ENCODE measurements at places on chromosomes 3 and 15.

- no peak for DNase-seq
Observed at GRCh38 chr15:91909574-91909973, 56.1 kb downstream of the SLCO3A1 start.

GRCh38 chr3:160010578-160010977 is 21.9 kb downstream of the IL12A start:
- DNase-seq: no peak

GRCh38 chr15:101162701-101163483 is 89.0 kb downstream of the CHSY1 start:
- peak; percentile 63 for DNase-seq

DNA sequence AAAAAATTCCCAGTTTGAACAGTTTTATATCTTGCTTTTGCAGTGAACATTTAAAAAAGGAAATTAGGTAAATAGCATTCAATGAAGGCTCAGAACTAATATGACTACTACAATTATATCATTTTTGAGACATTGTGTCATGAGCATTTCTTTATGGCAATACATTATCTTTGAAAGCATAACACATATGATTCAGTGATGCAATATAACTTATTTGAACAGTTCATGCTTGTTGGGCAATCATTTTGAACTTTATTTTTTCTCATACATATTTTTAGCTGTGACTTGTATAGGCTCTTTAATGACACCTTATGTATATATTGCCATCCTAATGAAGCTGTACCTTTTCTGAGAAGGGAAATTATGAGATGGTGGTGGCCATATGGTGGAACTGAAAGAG is 828.6 kb upstream of the NR2F2 start:
- no peak for DNase-seq

GRCh38 chr3:194608981-194609380 is 24.2 kb downstream of the TMEM44 start:
- no peak for DNase-seq

GRCh38 chr3:55654123-55654760 is 167.1 kb upstream of the WNT5A start:
- DNase-seq: no peak

- DNase-seq: no peak
Observed at GRCh38 chr3:10557781-10558373, 52.5 kb upstream of the ATP2B2 start.

DNA sequence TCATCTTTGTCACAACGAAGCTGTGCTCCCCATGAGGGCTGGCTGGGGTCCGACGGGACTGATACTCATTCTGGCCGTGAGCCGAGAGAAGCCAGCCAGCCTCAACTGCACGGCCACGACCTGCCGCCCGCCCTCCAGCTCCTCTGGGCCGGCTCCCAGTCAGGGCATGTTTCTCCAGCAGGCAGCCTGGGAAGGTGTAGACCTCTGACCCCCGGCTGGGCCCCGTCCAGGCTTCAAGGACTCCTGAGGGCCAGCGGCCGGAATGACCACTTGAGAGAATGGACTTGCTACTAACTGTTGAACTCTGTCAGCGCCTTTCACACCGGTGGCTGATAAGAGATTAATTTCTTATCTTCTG is 18.1 kb upstream of the MUC4 start:
- DNase-seq: no peak

DNA sequence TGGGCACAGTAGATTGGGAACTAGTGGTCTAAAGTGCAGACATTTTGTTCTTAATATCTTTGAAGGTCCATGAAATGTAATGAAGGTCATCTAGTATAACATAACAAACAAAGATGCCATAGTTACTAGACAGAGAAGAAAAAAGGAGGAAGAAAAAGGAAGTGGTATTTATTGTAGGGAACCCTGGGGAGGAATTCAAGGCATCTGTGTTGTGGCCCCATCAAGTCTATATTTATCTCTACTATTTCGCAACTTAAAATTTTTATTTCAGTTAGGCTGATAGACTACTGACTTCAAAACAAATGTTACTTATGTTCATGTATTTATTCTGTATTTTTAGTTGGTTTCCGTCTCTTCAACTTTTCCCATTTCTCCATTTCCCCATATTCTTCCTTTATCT is 48.9 kb upstream of the ZDHHC23 start:
- DNase-seq: no peak

- no peak for DNase-seq
Observed at GRCh38 chr3:185713015-185713414, 111.8 kb downstream of the IGF2BP2 start.

DNA sequence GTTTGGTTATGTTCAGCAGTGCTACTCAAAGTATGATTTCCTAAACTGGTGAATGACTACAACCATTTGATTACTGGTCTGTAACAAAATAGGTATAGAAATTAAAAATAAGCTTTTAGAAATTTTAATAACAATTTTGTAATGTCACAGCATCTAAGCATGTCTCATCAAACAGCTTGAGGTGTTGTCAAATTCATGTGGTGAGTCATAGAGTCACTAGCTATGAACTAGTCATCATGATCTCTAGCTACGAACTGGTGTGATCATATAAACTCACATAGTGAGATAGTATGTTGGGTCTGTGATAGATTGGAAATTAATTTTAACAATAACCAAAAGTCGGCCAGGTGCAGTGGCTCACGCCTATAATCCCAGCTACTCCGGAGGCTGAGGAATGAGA is 213.9 kb upstream of the RBMS3 start:
- no peak for DNase-seq

DNA sequence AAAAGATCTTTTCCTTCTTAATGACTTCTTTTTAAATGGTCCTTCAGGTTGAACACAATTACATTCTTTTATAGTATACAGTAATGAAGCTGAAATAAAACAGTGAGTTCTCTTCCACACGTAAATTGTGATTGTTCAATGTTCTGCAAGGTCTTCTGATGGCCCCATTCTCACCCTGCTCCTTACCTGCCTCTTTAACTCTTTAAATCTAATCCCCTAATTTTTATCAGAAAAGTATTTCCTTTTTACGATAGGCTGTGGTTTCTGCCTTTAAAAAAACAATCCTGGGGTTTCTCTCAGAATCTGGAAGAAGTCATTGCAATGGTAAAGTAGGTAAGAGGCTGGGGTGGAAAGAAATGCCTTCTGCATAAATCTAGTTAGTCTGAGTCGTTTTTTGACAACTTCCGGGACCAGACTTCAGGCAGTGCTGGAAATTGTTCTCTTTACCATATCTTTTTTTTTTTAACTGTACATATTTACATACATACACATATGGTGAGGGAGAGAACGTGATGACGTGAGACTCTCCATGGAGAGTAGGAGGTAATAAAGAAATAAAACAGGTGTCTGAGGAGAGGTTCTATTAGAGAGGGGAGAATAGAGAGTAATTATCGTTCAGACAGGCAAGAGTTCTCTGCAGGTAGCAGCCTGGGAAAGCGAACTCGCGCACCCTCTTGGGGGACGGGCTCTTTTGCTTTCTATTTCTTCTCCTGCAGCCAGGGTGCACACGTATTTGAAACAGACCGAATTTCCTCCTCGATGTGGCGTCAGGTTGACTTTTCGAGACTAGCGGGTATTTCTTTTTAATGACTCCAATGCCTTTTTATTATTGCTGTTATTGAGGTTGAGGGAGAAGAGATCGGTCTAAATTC is at the start of gene SIDT1:
Gene SIDT1 (plus strand): TSS at position 730 of the 872 bp plus-strand sequence. CDS start 467 bp downstream, outside the sequence.
- DNase-seq: peak; percentile 59

DNA sequence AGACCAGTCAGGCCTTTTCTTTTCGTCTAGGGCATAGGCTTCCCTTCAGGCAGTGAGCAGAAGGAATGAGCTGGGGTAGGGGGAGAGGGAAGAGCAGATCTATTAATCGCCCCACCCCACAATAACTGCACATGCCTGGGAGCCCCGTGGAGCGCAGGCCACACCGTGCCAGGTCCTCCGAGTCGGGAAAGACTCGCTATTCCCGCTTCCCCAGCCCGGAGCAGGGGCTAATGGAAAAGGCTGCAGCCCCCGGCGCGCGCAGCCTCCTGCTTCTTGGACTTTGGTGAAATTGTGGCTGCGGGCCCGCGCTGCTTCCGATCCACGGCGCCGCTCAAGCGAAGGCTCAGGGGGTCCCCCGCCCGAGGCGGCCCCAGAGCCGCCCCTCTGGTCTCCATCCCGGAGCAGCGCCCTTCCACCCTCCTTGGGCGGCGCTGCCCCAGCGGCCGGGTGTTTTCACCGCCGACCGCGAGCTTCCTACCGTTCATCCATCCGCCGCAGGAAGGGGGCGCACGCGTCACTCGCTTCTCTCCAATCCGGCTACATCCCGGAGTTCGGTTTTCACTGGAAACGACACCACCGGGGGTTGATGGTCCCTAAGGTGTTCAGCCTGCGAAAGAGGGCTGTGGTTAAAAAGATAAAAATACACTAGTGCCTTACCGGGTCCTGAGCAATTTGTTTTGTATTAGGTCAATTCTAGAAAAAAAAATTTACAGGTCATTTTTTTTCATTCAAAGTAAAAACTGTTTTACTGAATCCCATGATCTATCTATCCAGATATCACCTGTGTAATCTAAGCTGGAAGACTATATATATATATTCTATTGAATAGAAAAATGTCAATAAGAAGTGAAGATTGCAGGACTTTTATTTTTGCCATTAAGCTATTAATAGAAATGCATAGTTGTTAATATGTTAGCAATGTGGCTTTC is 4.4 kb upstream of the SYNM start:
- peak; percentile 60 for DNase-seq

GRCh38 chr3:122602011-122602710 is 24.7 kb downstream of the PARP15 start:
- no peak for DNase-seq

- peak; percentile 36 for DNase-seq
Observed at GRCh38 chr15:89143503-89144162, 55.4 kb downstream of the ABHD2 start.

DNA sequence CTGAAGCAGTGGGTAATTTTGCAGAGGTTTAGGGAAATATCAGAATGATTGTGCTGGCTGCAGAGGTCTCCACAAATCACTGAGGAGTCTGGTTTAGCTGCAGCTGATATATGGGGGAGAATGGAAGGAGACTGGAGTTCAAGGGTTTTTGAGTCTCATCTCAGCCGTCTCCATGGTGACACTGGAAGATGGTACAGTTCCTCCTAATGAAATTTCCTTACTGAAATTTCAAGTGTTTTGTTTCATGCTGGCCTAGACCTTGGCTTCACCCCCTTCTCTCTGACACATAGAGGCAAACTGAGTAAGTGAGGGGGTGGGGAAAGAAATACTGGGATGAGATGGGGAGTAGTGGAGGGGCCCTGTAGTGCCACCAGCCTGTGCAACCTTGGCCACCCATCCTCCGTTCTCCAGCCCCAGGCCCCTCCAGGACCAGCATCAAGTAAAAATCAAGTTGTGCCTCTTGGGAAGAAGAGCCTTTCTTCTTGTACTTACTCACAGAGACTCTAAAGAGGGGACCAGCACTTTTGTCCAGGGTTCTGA is 17.8 kb upstream of the MORF4L1 start:
- DNase-seq: no peak

GRCh38 chr3:36762918-36763849 is 1.2 kb downstream of the DCLK3 start:
- no peak for DNase-seq

DNA sequence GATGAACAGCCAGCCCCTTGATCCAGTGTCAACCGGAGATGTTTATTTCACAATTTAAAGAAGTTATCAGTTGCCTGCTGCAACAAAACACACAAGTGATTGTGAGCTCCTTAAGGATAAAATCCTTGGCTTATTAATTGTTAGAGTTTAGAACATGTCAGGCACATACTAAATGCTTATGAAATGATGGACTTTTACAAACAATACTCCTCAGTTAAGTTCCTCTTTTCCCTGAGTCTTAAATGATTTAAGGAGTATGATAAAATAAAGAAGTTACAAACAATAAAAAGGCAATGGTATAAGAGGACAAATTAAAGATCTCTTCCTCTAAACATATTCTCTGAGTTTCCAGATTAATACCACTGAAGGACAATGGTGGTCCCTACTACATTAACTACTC is 5.7 kb downstream of the GHSR start:
- DNase-seq: no peak

DNA sequence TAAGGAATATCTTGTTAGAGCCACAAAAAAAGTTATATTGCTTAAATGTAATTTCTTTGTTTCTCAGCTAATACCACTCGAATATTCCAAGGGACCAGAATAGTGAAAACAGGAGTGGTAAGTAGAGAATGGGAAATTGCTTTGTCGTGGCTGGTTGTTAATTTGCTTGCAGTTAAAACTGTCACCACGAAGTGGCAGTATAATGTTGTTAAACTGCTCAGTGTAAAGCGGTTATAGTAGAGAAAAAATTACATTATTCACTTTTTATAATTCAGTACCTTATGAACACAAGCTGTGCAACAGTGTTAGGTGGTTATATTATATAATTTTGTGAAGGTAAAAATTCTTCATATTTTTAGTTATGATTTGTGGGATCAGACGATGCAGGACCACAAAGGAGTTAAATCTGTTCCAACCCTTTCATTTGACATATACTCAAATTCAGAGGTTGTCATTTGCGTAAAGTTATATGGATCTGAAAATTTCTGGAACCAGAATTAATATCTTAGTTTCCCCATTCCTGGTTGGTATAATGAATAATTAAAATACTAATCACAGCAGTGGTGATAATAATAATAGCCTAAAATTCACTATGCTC is 171.8 kb downstream of the FEZF2 start:
- DNase-seq: peak; percentile 14

DNA sequence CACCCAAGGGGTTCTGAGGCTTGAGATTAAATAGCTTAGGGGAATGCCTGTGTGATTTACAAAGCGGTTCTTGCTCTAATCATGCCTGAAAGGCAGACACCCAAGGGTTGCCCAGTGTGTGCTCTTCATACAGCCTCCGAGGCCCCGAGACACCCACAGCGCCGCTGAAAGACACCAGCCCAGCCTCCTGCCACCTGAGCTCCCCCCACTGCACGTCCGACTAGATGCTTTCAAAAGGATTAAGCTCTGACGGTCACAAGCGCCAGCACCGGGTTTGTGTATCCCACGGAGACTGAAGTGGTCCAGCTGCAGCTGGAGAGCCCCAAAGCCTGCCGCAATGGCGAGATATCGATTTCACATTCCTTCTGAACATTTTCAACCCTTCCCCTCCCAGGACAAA is 50.3 kb downstream of the SPATA12 start:
- DNase-seq: peak; percentile 61

GRCh38 chr3:182959474-182960350 is 20.6 kb downstream of the DCUN1D1 start:
- no peak for DNase-seq

DNA sequence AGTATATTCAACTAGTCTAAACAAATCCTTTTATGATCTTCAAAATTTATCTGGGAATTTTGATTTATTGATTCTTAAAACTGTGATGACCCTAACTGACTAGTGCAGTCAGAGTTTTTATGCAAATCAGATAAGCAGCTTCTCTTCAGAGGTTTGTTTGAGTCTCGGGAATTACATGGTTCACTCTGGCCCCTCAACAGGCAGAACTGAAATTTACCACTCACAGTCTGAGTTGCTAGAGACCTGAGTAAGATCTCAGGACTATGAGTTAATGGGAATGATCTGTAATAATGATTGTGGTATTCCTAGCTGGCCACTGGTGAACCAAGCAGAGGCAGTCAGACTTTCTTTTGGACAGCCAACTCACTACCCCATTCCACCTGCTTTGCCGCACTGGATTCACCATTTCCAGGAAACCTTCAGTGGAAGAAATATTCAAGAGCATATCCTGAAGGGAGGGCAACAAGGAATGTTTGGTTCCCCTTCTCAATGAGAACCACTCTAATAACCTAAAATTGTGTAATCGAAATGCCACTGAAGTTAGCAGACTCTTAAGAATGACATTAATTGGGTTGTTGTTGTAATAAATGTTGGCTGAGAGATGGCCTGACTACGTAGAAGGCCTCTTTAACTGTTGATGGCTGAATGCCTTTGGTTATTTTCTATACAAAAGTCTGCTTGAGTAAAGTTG is 11.5 kb upstream of the DNAJC13 start:
- no peak for DNase-seq
